ENCODE measurements at places on chromosomes 4 and X. TPM values are rescaled to one million over a fixed set of nuclear protein-coding genes. Genes with fewer than 3 reads are reported as not detected.

The DCAF4L1 gene
- 0.09 TPM for total RNA-seq

The PLAC8 gene
- 1,034 TPM for total RNA-seq

The TMSB15B gene
- total RNA-seq = 4.4 TPM

The ZCCHC18 gene
- total RNA-seq = 1.0 TPM

The KCND1 gene
- total RNA-seq = 0.87 TPM

The SPANXA2 gene
- total RNA-seq = not detected

The PTTG2 gene
- 0.77 TPM for total RNA-seq

The PAGE2 gene
- not detected for total RNA-seq

The HSD17B13 gene
- 1.8 TPM for total RNA-seq

The PITX2 gene
- 2.6 TPM for total RNA-seq

The CXCL3 gene
- 2.7 TPM for total RNA-seq

The FAAH2 gene
- total RNA-seq = 7.2 TPM

The REPS2 gene
- total RNA-seq = 19.6 TPM

The TRIM61 gene
- total RNA-seq = not detected

The PPP1R2C gene
- total RNA-seq = not detected

The TKTL1 gene
- total RNA-seq = not detected

The HDX gene
- 2.3 TPM for total RNA-seq

The SASH3 gene
- total RNA-seq = 6.1 TPM

The PPEF2 gene
- total RNA-seq = 0.43 TPM

The UGT2B11 gene
- not detected for total RNA-seq

The RELL1 gene
- 68.8 TPM for total RNA-seq

The BTC gene
- 5.6 TPM for total RNA-seq

The UGT2B15 gene
- total RNA-seq = 203 TPM

The CXorf65 gene
- not detected for total RNA-seq

The COX7B2 gene
- total RNA-seq = not detected

The TSPYL2 gene
- 10.4 TPM for total RNA-seq

The ZRSR2 gene
- 7.0 TPM for total RNA-seq

The KLF8 gene
- 6.5 TPM for total RNA-seq
